ENCODE measurements at places on chromosomes 1 and 21. TPM values are rescaled to one million over a fixed set of nuclear protein-coding genes. Genes with fewer than 3 reads are reported as not detected.

HEYL gene
- total RNA-seq = 84.9 TPM

DNA sequence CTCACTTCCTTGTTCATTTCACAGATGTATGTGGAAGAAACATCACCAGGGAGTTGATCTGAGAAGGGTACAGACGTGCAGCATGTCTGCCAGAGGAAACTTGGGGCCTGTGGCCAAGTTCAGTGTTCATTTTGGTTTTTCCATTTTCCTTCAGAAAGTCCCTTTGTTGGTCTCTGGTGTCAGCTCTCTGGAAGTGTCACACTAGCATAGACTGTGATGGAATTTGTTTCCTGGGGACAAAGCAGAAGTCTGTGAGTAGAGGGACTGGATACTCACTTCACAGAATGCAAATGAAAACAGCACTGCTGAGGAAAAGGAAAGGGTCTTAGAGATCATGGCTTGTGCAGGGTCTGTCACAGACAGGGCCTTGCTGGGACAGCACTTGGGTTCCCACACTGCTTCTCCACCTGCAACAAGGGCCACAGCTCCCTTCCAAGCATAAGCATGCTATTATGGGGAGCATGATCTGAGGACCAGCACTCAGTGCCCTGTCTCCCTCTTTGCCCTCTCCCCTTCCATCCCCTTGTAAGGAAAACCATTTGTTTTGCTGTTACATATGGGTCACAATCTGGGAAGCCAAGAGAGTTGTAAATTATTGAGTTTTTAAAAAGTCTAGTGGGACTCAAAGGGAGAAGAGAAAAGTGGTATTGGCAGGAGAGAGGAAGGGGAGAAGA, 31.4 kb upstream of the CD84 start:
- DNase-seq = no peak

DNA sequence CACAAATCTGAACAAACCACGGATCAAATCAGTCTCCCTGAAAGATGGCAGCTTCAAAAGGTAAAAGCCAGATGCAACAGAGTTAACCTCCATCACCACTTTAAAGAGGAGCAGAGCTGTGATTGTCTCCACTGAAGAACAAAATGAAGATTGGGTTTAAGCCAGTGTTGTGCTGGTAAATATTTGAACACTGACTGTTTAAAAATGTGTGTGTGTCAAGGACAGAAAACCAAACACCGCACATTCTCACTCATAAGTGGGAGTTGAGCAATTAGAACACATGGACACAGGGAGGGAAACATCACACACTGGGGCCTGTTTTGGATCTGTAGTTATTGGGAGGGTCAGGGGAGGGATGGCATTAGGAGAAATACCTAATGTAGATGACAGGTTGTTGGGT, 83.9 kb downstream of the ST6GALNAC5 start:
- no peak for DNase-seq

NFIA gene
- total RNA-seq = 2.0 TPM

GRCh38 chr1:214542275-214543199, 8.9 kb downstream of the PTPN14 start:
- peak; percentile 26 for DNase-seq

EPHB2 gene
- 4.2 TPM for total RNA-seq

GRCh38 chr1:202184750-202185460, 8.7 kb upstream of the LGR6 start:
- DNase-seq = peak; percentile 87

- no peak for DNase-seq
Observed at GRCh38 chr1:115457289-115457688, 119.2 kb upstream of the NGF start.

KLHDC9 gene
- total RNA-seq = 6.8 TPM

ZNF672 gene
- 43.4 TPM for total RNA-seq

CELA2B gene
- 0.78 TPM for total RNA-seq

GRCh38 chr1:67459068-67459467, 28.9 kb upstream of the SERBP1 start:
- DNase-seq = no peak

PRMT6 gene
- total RNA-seq = 12.6 TPM

GRCh38 chr1:176552999-176553398, 90.0 kb downstream of the PAPPA2 start:
- DNase-seq = no peak

OR2L3 gene
- not detected for total RNA-seq

GRCh38 chr1:66711420-66711819, 40.8 kb upstream of the DYNLT5 start:
- DNase-seq = peak; percentile 34

EFNA3 gene
- 0.56 TPM for total RNA-seq

DNA sequence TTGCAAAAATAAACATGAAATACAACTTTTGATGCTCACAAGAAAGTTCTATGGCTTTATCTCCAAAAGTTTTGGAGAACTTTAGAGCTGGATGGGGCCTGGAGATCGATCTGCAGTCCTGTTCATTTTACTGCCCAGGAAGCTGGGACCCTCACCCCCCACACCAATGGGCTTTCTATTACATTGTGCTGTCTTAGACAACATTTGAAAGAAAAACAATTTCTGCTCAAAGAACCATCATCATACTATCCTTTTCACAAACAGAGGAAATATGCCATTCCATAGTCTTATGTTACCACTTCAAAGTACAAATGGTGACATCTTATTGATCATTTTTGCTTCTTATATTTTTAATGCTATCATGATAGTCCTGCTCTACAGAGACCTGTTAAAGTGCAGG, 2.0 kb upstream of the HNRNPU start:
- no peak for DNase-seq

DNA sequence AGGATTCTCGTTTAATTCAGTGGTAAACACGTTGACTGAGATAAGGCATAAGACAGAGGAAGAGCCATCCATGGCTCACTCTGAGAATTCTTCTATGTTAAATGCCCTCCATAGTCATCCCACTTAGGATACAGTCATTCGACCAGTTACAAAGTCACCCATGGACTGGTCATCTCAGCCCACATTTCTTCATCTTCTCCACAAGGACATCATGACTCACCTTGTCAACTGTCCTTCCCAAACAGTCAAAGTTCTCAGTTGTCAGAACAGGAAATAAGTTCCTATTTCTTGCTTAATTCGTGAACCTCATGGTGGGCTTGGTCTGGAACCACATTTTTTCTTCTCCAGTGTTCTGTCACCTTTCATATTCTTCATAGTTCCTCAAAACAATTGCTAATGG, 133.2 kb downstream of the TGFB2 start:
- peak; percentile 37 for DNase-seq

ADAM30 gene
- not detected for total RNA-seq

PRELP gene
- total RNA-seq = 0.11 TPM

COL24A1 gene
- total RNA-seq = 1.3 TPM

DNA sequence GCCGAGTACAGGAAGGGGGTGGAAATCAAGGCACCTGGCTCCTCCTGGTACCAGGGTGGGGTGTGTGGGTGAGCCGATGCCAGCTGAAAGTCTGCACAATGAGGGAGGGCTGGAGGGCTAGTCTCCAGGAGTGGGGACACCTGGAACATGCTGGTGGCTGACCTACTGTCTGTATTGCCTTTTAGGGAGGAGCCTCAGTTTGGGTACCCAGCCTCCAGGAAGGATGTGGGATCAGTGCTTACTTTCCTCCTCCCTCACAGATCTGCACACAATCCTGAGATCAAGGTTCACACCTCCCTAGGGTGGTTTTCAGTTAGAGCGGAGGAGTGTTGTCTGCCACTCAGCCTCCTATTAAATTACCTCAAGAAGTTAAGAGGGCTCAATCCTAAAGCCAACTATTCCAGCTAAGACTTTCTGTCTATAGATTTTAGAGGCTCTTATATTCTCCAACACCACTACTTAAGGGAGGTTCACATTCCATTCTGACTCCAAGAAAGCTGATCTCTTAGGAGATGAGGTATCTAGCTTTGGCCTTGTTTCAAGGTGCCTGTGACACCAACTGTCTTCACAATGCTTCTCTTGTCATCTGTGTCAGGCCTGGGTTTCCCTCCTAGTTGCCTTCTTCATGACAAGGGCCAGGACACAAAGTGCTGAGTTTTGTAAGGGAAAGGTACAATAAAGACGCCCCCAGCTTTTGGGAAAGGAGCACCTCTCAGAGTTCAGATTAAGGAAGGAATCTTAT, 15.7 kb downstream of the SSR2 start:
- DNase-seq = peak; percentile 63

DNA sequence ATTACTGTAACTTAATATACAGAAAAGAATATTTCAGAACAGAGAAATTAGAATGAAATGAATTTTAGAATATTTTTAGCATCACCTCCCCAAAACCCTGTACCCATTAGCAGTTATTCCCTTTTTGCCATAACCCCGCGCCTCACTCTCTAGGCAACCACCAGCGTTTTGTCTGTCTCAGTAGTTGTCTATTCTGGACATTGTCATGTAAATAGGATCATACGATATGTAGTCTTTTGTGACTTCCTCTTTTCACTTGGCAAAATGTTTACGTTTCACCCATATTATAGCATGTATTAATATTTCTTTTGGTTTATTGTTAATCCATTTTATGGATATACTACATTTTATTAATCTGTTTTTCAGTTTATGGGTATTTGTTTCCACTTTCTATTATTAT, 24.9 kb downstream of the SOAT1 start:
- no peak for DNase-seq

- no peak for DNase-seq
Observed at GRCh38 chr1:116367256-116367945, 5.6 kb upstream of the ATP1A1 start.

MFAP2 gene
- total RNA-seq = 1.3 TPM

GRCh38 chr1:53210954-53211353, 9.5 kb downstream of the CZIB start:
- no peak for DNase-seq

DNA sequence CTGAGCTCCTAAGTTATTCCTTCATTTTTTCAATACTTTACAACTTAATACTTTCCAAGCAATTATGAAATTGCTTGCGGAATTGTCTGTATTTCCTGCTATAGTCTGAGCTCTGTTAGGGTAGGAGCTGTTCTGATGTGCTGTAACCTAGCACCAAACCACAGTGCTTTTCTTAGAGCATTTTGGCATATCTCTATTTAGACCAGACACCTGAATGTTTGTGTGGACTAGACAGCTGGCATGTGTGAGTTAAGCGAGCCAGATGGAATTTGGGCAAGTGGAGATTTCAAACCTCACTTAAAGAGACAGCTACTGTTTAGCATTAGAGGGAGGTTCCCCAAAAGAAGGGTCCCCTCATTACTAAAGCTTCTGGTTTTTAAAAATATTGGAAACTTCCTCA, 106.1 kb downstream of the RWDD3 start:
- peak; percentile 88 for DNase-seq

ANGPTL1 gene
- total RNA-seq = 7.1 TPM

CASQ1 gene
- 9.4 TPM for total RNA-seq

PBX1 gene
- total RNA-seq = 7.0 TPM

DNA sequence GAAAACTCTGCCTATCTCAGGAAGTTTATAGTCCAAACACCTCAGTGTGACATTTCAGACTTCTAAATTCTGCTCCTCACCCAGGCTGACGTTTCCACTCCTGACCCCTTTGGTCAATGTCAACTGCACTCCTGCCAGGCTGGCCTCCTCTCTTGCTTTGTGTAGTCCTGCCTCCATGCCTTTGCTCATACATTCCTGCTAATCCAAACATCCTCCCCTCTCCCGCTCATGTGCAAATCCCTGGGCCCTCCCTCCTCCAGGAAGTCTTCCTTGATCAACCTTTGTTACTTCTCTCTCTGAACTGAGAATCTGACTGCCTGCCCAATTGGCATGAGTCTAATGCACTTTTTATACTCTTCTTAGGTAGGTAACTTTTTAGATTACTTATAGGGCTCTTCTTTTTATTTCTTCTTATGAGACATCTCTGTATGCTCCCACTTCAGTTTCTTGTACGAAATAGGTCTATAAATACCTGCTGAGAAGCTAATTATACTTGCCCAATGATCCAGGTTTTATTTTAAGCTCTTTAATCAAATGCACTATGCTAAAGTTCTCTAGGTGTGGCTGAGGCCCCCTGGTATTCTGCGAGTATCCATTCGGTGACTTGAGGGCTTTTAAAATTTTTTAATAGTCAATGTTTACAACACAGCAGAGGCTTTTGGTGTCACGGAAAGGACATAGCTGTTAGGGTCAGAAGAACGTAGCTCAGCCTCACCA, 128.1 kb downstream of the PLXNA2 start:
- DNase-seq = no peak

DNA sequence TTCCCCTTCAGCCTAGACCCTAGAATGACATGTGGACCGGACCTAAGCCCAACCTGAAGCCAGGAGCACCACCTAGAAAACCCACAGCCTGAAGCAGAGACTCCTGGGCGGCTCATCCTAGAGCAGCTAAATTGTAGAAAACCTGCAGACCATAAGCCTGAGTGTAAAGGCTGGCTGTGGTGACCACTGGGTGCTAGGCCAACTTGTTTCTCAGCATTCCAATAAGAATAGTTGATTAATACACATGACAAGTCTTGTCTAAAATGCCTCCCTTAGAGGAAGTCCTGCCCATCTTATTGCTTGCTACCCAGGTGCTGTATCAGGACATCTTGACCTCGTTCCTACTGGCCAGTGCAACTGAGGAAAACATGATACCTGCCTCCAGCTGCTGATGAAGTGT, 23.3 kb upstream of the CASQ2 start:
- no peak for DNase-seq

- DNase-seq = no peak
Observed at GRCh38 chr1:54325284-54325683, 80.9 kb downstream of the SSBP3 start.

CYP2J2 gene
- total RNA-seq = 20.8 TPM

DNA sequence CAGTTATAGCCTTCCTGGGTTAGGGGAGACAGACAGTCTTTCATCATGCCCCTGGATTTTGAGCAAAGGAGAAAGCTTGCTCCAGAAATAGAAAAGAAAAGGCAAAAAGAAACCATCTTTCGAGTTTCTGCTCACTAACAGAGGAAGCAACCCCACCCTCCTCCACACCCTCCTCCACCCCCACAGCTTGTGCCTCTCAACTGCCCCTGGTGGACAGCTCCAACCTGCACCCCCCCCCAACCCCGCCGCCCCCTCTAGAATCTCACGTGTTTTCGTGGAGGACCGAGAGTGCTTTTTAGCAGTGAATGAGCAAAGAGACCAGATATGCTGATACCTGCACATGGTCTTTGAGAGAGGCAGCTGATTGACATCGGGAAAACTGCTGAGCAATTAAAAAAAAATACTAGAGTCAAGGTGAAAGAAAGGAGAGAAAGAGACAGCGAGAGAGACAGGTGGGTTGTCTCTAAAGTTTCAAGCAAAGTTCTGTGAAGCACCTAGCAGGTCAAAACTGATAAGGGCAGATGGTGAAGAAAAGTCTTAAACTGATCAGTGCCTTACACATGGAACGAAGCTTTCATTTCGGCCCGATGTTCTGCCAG, 358.3 kb downstream of the KIF26B start:
- DNase-seq = peak; percentile 13

DNA sequence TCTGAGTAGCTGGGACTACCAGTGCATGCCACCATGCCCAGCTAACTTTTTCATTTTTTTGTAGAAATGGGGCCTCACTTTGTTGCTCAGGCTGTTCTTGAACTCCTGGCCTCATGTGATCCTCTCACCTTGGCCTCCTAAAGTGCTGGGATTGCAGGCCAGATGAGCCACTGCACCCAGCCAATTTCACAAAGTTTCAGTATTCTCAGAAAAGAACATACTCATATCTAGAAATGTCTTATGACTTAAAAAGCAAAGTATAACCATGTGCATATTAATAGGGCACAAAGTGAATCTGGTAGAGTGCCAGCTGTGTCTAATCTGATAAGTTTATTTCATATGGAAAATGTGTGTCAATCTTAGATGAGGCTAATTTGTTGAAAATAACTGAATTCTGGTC, 87.5 kb upstream of the CACYBP start:
- DNase-seq = no peak

GRCh38 chr1:199460933-199461332, 566.6 kb upstream of the NR5A2 start:
- DNase-seq = no peak

- DNase-seq = peak; percentile 78
Observed at GRCh38 chr1:59707178-59707791, 107.5 kb upstream of the HOOK1 start.

- DNase-seq = no peak
Observed at GRCh38 chr21:33032434-33033047, 6.8 kb downstream of the OLIG2 start.
